Bronchial epithelial cell (primary cell): ENCODE measurements at places on chromosomes 6 and 20. TPM values are rescaled to one million over a fixed set of nuclear protein-coding genes. Genes with fewer than 3 reads are reported as not detected.
A peak's percentile ranks its signal among the peaks of the same experiment; 100 is the strongest.

Gene UBE2C
- total RNA-seq = 0.26 and 1.8 TPM in 2 replicates

Gene OPN5
- total RNA-seq = not detected in 2 replicates

- peak; percentile 70 for DNase-seq
These were observed 3.3 kb downstream of the ID1 start for GRCh38 chr20:31608251-31608945.

DNA sequence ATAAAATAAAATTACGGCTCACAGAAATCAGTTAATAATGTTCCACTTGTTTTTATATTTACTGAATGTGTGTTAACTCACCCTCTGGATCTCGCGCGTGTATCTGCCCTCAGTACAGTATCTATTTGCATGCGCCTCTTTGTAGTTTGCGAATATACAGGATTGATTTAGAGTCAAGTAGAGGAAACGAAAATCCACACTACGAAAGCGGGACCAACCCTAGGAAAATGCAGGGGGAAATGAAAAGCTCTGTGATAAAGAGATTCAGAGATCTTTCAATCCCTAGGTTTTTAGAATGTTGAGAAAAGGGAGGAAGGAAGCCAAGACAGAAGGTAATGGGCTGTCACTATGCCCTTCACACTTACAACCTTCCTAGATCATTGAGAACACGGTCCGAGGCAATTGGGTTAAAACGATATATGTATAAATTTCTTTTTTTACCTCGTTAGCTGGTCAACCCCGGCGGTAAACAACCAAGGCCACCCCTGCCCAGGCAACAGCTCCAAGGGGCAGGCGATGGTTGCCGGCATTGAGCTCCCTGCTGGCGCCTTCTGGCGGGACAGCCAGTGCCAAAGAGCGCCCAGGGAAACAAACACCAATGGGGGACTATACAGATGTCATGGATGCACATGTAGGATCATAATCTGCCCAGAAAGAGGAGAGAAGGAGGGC lies 792 bp upstream of the FUT9 start:
- no peak for DNase-seq

Gene PPP1R14C
- total RNA-seq = 72.1 and 80.0 TPM in 2 replicates

GRCh38 chr6:132764370-132764769 lies 6.7 kb upstream of the VNN2 start:
- DNase-seq = peak; percentile 95

Gene RIPPLY2
- not detected in 2 replicates for total RNA-seq

GRCh38 chr6:108946695-108947094 lies 98.5 kb downstream of the ARMC2 start:
- no peak for DNase-seq

DNA sequence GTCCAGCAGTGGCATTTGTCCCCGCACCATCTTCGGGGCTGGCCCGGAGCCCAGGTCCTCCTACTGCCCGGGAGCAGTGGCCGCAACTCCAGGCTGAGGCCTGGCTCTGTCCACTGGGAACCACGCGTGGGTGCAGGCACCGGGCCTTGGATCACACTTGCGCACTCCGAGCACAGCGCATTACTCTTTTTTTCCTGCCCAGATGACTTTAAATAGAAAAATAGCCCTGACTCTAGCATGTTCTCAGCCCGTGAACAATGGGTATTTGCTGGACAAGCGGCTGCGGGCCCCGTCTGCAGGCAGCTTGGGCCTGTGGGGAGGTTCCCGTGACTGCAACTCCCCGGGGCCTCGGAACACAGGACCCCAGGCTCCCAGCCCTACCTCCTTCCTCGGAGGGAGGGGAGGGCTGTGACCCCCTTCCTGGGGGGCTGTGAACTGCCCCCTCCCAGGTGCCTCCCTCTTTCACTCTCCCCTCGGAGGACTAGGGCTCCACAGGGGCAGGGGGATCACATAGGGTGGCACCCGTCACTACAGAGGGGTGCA lies 162.2 kb downstream of the TBXT start:
- no peak for DNase-seq

Gene FAM162B
- not detected in 2 replicates for total RNA-seq

Gene OR2H2
- total RNA-seq = not detected in 2 replicates

Gene PLCB1
- total RNA-seq = 1.1 and 2.9 TPM in 2 replicates

- DNase-seq = no peak
These were observed at the start of gene PTGIS for GRCh38 chr20:49567421-49568277. Gene PTGIS (minus strand): TSS chr20:49568137. CDS start chr20:49568116, 21 bp downstream.

Gene ZNF391
- total RNA-seq = 0.53 and 1.4 TPM in 2 replicates
